Right cardiac atrium (tissue), 5 donors: ENCODE measurements at places on chromosomes 13 and 19. TPM values are rescaled to one million over a fixed set of nuclear protein-coding genes. Genes with fewer than 3 reads are reported as not detected.

Gene ZNF221
- 5.5 TPM for total RNA-seq

GRCh38 chr19:18220632-18221275, 5.5 kb downstream of the PDE4C start:
- no peak for DNase-seq

Gene NLRP11
- total RNA-seq = not detected

Gene ANGPTL4
- 89.3 TPM for total RNA-seq

- DNase-seq = no peak
Measured at GRCh38 chr13:60343978-60344377, 53.0 kb upstream of the TDRD3 start.
